Body of pancreas (tissue), 4 donors: ENCODE measurements at places on chromosomes 12 and 14.

DNA sequence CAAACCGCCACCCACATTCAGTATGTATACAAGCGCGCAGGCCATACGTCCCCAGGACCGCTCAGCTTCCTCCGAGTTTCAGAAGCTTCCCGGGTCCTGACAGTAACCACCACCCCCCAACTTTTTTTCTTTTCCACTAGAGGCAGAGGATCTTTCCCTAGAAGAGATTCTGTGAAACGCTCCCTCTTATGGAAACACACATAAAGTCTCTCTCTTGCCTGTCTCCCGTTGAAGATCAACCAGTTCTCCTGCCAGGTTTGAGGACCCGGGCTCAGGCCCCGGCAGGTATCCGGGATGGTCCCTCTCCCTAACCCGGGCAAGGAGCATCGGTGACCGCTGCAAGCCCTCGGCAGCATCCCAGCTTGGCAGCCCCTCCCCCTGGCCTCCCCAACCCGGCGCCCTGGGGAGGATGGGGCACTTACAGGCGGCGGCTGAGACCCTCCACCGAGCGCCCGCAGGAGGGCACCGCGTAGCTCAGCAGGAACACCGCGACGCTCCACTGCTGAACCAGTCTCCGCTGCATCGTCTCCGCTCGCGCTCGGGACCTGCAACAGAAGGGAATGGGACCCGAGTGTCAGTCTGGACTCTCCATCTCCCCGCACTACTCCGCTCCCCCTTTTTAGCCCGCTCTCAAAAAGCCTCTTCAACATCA is 3.4 kb downstream of the PTHLH start:
- peak; percentile 18 for DNase-seq

DNA sequence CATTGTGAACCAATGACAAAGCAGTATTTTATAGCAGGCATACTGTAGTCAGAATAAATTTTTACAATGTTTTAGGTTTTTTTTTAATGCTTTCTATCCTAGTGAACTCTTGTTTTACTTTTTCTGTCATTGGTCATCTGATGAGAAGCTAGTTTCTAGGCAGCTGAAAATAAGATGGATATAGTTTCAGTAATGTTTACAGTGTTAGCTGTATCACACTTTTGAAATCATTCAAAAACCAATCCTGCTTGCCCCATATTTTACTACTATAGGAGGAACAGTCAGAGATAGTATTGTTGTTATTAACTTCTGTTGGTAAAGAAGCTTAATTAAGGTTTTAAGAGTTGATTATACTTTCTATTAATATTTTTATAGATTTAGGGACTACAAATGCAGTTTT is 24.5 kb downstream of the USP15 start:
- DNase-seq = no peak

GRCh38 chr12:5923751-5924150 is 21.3 kb downstream of the ANO2 start:
- no peak for DNase-seq

GRCh38 chr12:114163771-114164170 is 197.6 kb upstream of the RBM19 start:
- no peak for DNase-seq

DNA sequence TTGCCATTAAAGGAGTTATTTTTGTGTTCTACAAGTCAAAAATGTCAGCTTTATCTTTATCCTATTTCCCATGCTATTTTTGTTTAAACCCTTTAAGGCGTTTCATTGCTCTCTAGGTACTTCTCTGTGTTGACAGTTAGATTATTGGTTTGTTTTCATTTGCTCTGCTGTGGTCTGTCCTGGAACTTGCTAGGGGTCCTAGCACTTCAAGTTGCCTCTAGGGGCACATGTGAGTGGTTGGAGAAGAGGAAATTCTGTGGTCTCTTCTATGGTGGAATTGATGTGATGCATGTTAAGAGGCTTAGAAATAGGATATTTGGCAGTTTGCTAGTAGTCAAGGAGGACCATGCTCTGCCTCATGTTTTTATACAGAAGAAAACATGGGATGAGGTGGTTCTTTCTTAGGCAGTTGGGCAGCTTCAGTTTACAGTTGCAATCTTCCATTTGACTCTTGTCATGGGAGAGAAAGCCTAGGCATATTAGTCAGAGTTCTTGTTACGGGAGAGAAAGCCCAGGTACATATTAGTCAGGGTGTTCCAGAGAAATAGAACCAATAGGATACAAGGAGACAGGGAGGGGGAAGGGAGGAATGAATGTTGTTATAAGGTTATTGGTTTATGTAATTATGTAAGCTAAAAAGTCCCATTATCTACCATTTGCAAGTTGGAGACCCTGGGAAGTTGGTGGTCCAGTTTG is 14.4 kb downstream of the TTLL5 start:
- DNase-seq = no peak

DNA sequence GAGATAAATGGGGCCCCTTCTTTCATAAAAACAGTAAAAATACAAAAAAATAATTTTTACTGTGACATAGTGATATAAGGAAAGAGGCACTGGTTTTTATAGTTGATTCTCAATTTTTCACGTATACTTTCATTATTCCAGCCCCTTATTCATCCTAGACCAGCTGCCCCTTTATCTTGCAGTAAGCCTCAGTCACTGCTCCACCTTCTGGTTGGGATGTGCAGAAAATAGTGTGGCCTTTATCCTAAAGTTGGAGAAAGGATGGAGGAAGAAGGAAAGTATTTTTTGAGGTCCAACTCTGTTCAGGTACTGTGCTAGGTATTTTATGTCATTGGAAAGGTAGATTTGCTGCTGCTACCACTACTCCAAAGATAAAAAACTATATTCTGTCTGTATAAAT is 172.7 kb downstream of the ANO6 start:
- DNase-seq = no peak

GRCh38 chr12:27343255-27344000 is 10.8 kb downstream of the BMAL2 start:
- DNase-seq = no peak

- no peak for DNase-seq
These were observed 86.7 kb downstream of the TMEM260 start for GRCh38 chr14:56666294-56666693.

DNA sequence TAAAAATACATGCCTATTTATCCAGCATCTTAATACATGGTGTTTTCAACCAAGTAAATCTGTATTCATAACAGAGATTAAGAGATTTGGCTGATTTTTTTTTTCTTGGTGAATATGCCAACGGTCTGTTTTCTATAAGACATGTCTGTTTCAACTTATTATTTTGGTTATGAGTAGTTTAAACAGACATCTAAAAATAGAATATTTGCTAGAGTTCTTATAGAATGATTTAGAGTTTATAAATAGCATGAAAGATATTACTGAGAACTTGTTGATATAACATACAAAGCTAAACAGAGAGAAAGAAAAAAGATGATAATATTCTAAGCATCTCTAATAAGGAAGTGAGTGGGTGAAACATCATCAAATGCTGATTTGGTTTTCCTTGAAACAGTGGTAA is 199.9 kb downstream of the CCDC91 start:
- DNase-seq = no peak
